NCI-H460 (cell line): ENCODE measurements at places on chromosomes 5 and 9. TPM values are rescaled to one million over a fixed set of nuclear protein-coding genes. Genes with fewer than 3 reads are reported as not detected.

Gene EFNA5
- total RNA-seq, result 50.0 and 50.2 TPM in 2 replicates

Gene SCGB3A2
- total RNA-seq, result not detected in 2 replicates

Gene PLGRKT
- total RNA-seq, result 42.6 and 53.0 TPM in 2 replicates

Gene PCDHAC2
- 1.0 and 1.2 TPM in 2 replicates for total RNA-seq

Gene STPG3
- not detected in 2 replicates for total RNA-seq

Gene ENTPD2
- not detected in 2 replicates for total RNA-seq

Gene CCNJL
- 9.1 and 10.3 TPM in 2 replicates for total RNA-seq

Gene FOXD1
- 15.6 and 16.6 TPM in 2 replicates for total RNA-seq

Gene XPA
- total RNA-seq, result 10.4 and 12.4 TPM in 2 replicates

Gene SOWAHA
- total RNA-seq, result not detected in 2 replicates

Gene PKD2L2
- total RNA-seq, result not detected in 2 replicates
